NCI-H774 (cell line): ENCODE measurements at places on chromosomes 7 and 10.

DNA sequence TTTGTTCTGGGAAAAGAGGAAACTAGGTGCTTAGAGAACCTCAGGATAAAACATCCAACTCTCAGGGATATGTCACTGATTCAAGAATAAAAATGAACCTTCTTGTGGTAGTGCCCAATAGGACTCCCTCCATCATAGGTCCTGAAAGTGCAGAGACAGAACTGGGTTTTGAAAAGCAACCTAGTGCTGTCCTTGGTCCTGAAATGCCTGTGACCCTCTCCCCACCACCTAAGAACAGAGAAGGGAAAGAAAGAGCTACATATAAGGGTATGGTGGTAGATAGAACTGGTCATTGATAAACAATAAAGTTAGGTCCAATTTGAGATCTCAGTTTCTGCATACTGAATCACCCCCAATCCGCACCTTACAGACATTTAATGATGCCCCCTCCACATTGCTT lies 953.3 kb downstream of the XPNPEP1 start:
- no peak for DNase-seq

DNA sequence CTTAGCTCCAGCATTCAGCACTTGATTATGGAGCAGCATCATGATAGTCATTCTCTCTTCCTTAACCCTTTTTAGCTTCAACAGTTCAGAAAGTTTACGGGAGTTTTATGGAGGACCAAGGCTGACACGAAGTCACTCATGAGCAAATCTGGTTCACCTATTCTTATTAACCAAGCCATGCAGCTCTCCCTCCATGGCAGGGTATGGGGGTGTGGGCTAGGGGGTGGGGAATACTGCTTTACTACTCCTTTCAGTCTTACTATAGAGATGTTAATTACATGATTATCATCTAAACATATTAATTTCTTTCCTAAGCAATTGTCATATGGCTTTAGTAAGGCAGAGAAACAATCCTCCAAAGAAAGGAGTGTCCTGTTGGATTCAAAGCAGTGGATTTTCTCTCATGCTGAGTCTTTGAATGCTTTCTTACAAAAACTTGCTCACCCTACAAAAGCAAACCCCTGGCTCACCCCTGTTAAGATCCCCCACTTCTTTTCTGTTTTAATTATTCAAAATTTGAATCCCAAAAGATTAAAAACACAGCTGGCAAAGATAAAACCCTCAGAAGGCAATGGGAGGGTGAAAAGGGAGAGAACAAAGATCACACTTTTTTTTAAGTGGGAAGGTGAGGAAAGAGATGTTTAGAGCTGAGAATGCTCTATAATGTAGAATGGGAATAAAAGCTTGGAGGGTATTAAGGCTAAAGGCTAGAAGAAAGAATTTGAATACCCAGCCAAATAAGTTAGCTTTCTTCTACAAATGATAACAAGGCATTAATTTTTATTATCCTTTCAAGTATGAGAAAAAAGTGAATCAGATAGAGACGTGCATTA lies 46.4 kb upstream of the SEMA3E start:
- no peak for DNase-seq

- no peak for DNase-seq
Observed at GRCh38 chr7:129047761-129048160, 7.2 kb downstream of the TNPO3 start.

DNA sequence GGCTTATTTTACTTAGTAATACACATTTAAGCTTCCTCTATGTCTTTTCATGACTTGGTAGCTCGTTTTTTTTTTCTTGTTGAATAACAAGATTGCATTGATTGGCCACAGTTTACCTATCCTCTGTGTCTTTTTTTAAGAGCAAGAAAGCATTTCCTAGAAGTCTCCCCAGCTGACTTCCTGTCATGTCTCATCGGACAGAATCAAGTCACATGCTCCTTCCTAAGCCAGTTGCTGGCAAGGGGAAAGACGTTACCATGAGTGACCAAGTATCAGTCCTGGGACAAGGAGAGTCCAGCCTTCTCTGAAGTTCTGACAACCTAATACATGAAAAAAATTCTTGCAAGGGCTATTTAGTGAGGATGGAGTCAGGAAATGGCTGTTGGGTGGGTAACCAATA lies 24.9 kb upstream of the SFRP5 start:
- DNase-seq, result no peak

- no peak for DNase-seq
Observed at GRCh38 chr7:20102982-20103381, 114.2 kb downstream of the MACC1 start.

- DNase-seq, result no peak
Observed at GRCh38 chr7:55050281-55050680, 31.5 kb downstream of the EGFR start.

- no peak for DNase-seq
Observed at GRCh38 chr10:60086421-60086820, 180.1 kb upstream of the CCDC6 start.
